Urinary bladder (tissue), 4 donors: ENCODE measurements at places on chromosomes 2 and 18. TPM values are rescaled to one million over a fixed set of nuclear protein-coding genes. Genes with fewer than 3 reads are reported as not detected.

GRCh38 chr2:25991965-25992364 lies 9.7 kb upstream of the KIF3C start:
- DNase-seq: no peak

The DSC2 gene
- 7.1 TPM for total RNA-seq

DNA sequence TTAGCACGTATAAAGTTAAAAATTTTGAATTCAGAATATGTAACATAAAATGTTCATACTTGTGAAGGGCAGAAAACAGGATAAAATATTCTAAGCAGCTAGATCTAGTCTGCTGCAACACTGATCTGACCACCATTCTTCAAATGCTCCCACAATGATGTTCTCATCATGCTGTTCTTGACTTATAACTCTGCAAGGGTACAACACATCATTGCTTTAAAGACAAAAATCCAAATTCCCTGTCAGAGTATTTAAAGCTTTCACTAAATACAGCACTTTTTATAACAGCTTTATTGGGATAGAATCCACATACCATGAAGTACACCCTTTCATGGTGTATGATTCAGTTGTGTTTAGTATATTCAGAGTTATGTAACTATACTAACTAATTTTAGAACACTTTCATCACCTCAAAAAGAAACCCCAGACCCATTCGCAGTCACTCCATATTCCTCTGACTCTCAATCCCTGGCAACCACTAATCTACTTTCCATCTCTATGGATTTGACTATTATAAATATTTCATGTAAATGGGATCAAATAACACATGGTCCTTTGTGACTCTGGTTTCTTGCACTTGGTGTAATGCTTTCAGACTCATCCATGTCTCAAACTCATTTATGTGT lies 56.4 kb downstream of the MAP4K3 start:
- DNase-seq: no peak

GRCh38 chr2:84482603-84483002 lies 23.5 kb upstream of the SUCLG1 start:
- no peak for DNase-seq

The OSBPL6 gene
- total RNA-seq: 1.9 TPM

DNA sequence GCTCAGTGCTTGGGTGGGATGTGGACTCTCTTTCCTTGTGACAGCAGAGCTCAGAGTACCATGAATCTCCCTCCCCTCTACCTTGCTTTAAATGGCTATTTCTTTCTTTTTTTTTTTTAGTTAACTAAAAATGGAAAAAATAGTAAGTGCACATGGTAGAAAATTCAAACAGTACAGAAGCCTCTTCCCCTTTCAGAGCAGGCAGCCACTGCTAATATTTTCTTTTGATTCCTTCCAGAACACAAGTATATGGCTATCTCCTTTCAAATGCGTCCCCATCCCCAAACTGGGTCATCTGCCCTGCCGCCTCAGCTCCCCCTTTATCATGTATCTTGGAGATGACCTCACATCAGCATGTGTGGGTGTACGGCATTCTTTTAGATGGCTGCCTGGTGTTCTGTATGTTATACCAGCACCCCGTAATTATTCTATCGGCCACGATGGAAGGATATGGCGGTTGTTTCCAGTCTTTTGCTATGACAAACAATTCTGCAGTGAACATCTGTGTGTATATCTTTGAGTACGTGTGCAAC lies 70.5 kb upstream of the DLX2 start:
- no peak for DNase-seq

DNA sequence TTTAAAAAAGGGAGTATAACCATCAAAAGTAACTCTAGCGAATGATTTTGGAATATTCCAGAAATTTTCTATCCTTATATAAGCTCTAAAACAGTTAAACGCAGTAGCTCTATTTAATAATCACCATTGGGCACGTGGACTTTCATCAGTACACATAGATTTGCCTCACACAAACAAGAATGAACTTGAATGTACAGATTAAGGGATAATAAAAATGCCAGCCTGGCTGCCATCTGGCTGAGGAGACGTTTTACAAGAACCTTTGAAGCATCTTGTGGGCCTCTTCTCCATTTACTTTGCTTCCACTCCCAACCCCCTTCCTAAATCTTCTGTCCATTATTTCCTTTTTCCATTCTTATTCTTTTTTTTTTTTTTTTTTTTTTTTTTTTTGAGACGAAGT lies 47.2 kb downstream of the AGAP1 start:
- DNase-seq: peak; percentile 29

The MOGAT1 gene
- total RNA-seq: not detected

The DPP10 gene
- 12.4 TPM for total RNA-seq

GRCh38 chr2:214630402-214631045 lies 179.0 kb downstream of the BARD1 start:
- no peak for DNase-seq

GRCh38 chr2:157587576-157587975 lies 41.1 kb downstream of the ACVR1C start:
- DNase-seq: no peak

The MROH2A gene
- total RNA-seq: 0.32 TPM

The FIGN gene
- 6.9 TPM for total RNA-seq

The MC5R gene
- total RNA-seq: not detected

DNA sequence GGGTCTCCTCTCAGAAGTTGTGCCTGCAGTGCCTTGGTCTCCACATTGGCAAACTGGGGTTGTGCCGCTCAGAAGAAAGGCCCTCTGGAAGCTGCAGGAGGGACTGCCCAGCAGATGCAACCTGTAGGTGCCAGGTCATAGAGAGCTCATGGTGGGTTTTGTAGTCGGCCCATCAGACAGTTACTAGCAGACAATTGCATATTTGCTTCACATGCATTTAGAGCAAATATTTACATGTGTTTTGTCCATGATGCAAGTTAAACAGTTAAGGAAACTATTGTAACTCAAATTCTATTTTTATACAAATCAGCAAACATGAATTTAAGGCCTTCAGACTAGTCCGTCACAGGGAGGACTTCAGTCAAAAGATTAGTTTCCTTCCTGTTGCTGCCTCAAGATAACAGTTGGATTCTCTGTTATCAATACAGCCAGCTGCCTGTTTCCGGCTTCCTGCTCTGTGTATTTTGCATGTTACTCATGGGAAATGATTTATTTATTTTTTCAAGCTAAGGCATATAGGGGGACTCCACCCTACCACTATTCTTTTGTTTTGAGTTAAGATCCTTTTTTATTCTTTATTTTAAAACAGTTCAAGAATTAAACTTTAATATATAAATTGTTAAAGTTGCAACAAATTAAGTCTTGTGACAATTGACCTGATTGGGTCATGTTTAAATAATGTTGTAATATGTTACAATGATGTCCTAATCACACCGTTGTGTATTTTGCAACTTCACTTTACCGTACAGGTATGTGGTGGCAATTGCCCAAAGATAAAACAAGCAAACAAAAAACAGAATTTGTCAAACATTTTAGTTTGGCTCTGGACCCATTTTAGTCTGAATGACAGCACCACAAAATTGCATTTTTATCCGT lies 133.5 kb downstream of the SPTBN1 start:
- DNase-seq: no peak

The GPR45 gene
- not detected for total RNA-seq

GRCh38 chr2:149422337-149422990 lies 92.1 kb downstream of the LYPD6 start:
- DNase-seq: peak; percentile 35

DNA sequence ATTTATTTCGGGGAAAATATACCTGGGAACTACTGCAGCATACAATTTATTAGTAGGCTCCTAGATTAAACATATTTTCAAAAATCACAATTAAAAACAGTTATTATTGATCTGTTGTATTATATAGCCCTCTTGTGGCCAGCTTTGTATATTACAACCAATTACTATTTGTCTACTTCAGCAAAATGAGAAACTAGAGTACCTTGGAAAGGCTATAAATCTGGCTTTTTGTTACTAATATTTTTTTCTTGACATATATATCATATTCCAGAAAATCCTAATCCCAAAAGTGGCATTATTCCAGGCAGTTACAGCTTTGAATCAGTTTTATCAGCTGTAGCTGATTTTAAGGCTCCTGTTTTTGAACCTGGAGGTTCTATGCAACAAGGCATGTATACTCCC lies 101.2 kb downstream of the UBR3 start:
- no peak for DNase-seq

DNA sequence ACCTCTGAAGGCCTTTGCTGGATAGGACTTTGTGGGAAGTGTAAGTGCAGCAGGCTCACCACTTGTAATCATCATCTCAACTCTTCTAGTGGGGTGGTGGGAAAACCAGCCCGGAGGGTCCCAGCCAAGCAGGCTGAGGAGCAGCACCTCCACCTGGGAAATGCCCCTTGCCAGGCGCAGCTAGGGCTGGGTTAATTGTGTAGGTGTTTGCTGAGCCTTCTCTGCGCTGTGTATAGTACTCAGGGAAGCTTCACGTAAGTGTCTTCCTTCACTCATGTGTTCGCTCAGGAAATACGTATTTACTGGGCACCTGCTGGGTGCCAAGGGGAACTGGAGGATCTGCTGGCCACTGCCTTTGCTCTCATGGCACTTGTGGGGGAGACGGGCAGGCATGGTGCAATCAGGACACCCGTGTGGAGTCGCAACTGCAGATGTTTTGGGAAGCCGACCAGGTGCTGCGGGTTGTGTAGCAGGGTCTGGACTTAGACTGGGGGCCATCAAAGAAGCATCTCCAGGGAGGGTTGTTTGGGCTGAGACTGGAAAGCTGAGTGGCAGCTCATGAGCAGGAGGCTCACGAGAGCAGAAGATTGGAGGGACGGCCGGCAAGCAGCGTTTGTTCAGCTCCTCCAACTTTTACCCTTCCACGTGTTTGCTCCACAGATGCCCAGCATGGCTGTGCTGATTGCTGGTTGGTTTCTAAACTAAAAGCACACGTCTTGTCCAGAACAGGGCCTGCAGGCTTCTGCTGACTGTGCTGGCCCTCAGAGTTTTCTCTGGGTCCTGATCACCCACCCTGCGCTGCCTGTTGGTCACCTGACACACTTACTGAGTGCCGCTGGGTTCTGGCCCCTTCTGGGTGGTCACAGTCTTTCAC lies 164.6 kb downstream of the LDLRAD4 start:
- no peak for DNase-seq

GRCh38 chr2:111017034-111017622 lies 103.6 kb upstream of the BCL2L11 start:
- no peak for DNase-seq

The MCM6 gene
- 28.2 TPM for total RNA-seq

The ADI1 gene
- 41.9 TPM for total RNA-seq

DNA sequence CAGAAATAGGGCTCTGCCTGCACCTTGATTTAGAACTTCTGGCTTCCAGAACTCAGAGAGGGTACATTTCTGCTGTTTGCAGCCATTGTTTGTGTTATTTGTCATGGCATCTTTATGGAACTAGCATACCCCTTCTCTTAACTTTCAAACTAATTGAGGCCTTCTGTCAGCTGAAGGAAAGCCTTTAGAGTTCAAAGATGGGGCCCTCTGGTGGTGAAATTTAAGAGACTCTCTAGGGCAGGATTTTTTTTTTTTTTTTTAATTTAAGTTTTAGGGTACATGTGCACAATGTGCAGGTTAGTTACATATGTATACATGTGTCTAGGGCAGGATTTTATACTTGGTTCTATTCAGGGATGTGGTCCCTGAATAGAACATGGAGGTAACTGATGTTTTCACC lies 260.6 kb upstream of the LINC00305 start:
- no peak for DNase-seq

DNA sequence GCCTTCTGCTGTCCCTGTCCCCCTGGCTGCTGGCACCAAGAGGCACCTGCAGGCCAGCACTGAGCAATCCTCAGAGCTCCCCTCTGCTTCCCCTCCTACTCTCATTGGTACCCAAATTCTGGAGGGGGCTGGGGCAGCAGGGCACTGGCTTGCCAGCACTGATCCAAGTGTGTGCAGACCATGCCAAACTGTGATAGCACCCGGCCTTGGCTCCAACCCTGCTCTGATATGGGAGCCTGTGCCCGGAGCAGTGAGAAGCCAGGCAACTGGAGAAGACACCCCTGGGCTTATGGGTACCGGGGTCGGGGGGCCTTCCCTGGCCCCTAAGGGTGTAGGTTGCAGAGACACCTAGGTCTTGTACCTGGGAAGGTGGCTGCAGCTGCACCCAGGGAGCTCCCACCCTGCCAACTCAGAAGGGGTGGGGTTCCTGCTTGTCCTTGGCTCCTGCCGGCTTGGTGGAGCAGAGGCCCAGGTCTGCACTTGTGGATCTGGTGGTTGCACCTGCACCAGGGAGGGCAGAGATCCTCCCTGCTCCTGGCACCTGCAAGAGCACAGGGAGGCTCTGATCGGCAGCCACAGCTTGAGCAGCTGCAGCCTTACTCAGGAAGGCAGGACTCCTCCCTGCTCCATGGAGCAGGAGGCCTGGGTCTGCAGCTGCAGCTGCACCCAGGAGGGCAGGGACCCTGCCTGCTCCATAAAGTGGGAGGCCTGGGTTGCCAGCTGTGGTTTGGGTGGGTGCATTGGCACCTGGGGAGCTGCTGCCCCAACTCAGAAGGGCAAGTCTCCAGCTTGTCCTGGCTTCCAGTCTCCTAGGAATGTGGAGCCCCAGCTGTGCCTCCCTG lies 96.3 kb downstream of the BCL2L11 start:
- DNase-seq: no peak

GRCh38 chr2:240297256-240298116 lies 138.0 kb upstream of the GPC1 start:
- no peak for DNase-seq

The LBX2 gene
- 0.95 TPM for total RNA-seq

The ABCB11 gene
- total RNA-seq: 0.11 TPM

The ANKRD30B gene
- total RNA-seq: not detected

The STK16 gene
- 11.2 TPM for total RNA-seq

DNA sequence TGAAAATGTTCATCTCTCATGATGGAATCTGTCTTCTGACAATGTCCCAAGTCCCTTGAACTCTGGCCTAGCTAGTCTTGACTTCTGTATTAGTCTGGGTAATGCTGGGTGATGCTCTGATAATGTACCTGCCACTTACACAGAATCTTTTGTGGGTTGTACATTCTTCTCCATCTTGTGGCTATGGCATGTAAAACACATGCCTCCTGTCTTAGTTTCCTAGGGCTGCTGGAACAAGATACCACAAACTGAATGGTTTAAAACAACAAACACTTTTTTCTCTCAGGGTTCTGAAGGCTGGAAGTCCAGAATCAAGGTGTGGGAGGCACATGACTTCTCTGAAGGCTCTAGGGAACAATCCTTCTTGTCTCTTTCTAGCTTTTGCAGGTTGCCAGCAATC lies 57.1 kb downstream of the RAPGEF4 start:
- DNase-seq: no peak
